ENCODE measurements at places on chromosomes 13 and 19.

DNA sequence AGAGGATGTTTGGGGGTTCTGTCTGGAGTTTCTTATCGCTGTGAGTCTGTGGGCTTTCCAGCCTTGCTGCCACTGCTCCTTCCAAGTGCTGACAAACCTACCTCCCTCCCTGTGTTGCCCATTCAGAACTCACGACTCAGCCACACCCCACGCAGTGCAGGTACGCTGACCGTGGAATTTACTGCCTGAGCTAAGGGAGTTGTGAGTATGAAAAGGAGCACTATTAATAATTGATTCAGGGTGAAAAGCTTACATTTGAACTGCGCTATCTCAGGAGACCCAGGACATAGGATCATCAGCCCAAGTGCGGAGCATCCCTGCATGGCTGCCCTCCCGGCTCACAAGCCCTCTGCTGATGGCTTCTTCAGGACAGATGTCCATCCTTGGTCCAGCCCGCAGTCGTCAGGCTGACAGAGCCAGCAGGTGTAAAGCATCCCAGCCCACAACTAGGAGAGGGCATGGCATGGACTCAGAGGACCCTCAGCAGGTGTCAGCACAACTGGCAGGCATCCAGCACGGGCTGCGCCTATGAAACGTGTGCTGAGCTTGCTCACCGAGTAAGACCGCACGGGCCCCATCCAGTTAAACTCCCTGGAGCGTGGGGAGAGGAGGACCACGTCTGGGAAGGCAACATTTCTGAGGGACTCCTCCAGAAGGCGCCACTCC is 244.0 kb downstream of the COL4A1 start:
- DNase-seq = no peak

GRCh38 chr19:6354098-6354674 is 7.1 kb upstream of the CLPP start:
- no peak for DNase-seq

DNA sequence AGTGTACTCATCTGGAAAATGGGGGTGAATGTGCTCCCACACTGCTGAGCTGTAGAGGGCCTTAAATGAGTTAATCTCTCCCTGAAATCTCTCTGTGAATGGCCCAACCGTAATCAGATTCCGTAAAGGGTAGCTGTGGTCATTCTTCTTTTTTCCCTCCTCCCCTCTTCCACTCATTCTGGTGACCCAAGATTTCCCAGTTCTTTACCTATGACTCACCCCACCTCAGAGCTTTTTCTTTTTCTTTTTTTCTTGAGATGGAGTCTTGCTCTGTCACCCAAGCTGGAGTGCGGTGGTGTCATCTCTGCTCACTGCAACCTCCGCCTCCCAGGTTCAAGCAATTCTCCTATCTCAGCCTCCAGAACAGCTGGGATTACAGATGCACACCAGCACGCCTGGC is 33.3 kb upstream of the MUC16 start:
- no peak for DNase-seq

DNA sequence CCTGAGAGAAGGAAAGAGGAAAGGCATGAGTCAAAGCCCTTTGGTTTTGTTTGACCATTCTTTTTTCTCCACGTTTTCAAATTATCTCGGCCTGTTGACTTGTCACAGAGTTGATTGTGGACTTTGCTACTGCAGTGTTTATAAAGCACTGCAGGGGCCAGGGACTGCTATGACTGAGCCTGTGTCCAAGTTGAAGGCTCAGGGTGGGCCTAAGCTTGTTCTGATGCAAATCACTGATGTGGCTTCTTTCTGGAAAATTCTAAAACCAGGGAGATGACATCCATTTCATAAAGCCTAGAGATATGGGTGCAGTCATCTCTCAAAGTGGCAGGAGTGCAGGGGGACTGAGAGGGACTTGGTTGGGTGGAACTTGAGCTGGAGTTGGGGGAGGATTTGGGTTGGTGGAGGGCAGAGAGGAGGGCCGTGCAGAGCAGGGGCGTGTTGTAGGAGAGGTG is 1.2 kb upstream of the CXCL17 start:
- DNase-seq = no peak

DNA sequence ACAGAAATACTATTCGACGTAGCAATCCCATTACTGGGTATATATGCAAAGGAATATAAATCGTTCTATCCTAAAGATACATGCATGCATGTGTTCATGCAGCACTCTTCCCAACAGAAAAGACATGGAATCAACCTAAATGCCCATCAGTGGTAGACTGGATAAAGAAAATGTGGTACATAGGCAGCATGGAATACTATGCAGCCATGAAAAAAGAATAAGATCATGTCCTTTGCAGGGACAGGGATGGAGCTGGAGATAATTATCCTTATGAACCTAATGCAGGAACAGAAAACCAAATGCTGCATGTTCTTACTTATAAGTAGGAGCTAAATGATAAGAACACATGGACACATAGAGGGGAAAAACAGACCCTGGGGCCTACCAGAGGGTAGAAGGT is 89.3 kb downstream of the UBL3 start:
- DNase-seq = no peak

GRCh38 chr13:60689571-60689970 is 292.6 kb downstream of the TDRD3 start:
- DNase-seq = no peak

DNA sequence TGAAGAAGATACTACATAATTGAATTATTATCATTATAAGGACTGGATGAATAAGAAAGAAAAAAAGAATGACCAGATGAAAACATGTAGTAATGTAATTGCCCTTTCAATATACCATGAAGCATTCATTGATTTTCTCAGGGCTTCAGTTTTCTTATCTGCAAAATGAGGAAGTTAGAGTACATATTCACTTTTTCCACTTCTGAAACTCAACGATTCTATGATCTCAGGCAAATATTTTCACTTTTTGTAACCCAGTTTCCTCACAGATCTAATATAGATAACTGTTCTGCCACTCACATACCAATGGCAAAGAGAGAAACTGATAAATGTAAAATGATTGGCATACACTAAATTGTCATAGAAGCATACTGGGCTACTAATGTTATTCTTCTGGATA is 856.6 kb upstream of the KLHL1 start:
- DNase-seq = no peak

GRCh38 chr13:25378528-25378927 is 6.8 kb downstream of the ATP8A2 start:
- DNase-seq = no peak
